Activated T-cell treated with anti-CD3 and anti-CD28 coated beads, Interleukin-2, amount 50 U/mL, for 4 hours (primary cell): ENCODE measurements at places on chromosomes 7 and 10. TPM values are rescaled to one million over a fixed set of nuclear protein-coding genes. Genes with fewer than 3 reads are reported as not detected.

MMP21 gene
- total RNA-seq = not detected

POLR2J gene
- total RNA-seq = 77.4 TPM

SLC13A1 gene
- total RNA-seq = not detected

HOXA4 gene
- not detected for total RNA-seq

HYAL4 gene
- total RNA-seq = not detected

ANXA11 gene
- total RNA-seq = 157 TPM
